EH (cell line): ENCODE measurements at places on chromosomes 3 and 15.
A peak's percentile ranks its signal among the peaks of the same experiment; 100 is the strongest.

DNA sequence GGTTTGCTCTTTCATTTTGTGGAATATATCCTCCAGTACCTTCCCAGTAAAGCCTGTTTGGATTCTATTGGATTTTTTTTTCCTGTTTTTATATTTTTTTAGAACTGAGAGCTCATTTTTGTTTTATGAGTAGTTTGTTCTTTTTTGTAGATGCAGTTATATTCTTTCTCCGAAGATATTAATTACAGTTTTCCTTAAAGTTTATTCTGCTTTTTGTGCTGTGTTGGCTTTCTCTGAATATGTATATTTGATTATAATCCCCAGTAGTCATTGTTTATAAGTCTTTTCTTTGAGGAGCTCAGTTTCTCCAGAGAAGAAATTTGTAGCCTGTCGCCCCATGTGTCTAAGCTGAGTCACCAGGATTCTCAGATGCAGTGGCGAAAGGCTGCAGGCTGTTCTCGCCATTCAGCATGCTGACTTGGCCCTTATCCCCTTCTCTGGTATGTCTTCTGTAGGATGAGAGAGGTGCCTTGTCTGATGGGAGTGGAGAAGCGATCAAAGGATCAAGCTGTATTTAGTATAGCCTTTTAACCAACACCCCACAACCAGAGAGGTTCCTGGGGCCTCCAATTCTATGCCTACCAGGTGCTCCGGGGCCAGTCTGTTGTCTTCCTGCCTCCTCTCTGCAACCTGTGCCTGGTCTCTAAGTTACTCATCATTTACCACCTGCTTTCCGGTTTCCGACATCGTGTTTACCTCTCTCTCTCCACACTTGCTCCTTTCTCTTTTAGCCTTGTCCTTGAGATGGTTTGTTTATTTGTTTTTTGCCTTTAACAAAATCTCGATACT is 31.7 kb upstream of the MFSD1 start:
- peak; percentile 91 for DNase-seq

GRCh38 chr15:50113992-50114780 is 4.8 kb downstream of the ATP8B4 start:
- DNase-seq: no peak

- DNase-seq: peak; percentile 79
Measured at GRCh38 chr3:39249453-39250115, 30.3 kb downstream of the CX3CR1 start.

DNA sequence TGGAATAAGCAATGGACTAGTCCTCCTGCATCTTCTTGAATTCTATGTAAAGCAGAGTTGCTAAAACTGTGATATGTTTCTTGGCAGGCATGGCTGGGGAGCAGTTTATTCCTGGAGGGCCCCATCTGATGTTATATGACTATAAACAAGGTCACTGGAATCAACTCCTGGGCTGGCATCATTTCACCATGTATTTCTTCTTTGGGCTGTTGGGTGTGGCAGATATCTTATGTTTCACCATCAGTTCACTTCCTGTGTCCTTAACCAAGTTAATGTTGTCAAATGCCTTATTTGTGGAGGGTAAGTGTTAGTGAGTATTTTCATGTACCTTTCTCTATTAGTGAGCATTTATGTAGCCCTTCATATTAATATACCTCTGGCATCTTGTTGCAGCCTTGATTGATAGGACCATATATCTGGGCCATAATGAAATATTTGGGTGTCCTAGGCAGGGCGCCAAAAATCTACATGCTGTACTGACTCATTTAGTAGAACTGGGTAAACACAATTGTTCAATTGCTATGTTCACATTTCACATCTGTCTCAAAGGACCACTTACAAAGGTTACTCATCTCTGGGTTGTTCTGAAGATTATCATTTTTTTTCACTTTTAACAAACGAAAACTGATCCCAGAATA is 52.6 kb upstream of the ADGRG7 start:
- peak; percentile 54 for DNase-seq

DNA sequence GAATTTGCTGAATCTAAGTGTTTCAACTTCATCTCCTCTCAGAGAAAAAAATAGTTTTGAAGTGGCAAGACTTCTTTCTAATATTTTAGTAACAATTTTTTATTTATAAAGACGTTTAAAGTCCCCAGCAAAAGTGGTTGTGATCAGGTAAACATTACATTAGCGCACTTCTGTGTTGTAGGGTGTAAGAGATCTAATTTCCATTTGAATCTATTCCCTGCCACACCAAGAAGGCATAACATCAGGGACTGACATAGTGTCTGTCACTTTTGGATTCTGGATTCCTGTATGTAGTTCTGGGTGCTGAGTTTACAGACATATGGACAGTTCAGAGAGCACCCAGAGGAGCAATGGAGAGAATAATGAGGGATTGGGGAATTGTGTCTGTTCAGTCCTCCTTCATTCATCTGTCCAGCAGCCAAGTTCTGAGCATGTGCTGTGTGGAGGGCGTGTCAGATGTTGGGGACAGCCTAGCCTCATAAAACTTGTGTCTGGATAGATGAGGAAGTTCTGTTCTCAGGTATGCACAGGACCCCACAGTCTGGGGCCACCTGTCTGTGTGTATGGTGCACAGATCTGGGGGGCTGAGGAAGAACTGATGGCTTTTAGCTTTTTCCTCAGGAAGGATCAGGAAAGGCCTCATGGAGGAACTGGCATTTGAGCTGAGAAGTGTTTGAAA is 65.6 kb downstream of the MAP2K5 start:
- DNase-seq: no peak
